NCI-H2081 treated with DMSO at 0.1 percent for 48 hours (cell line): ENCODE measurements at places on chromosomes 4 and X.

DNA sequence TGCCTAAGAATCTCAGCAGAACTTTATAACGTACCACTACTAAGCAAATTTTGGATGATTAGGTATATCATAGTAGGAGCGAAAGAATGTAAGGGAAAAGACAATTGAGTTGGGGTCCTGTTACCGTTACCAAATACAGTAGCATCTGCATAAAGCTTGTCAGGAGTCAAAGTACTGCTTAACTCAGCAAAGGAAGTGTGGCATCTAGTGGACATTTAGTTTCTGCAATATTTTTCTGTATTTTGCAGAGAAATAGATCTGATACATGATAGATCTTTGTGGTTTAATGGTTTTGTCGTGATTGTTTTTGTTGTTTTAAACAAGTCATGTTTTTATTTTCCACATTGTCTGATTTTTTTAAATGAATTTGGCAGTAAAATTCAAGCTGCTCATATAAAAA is 81.0 kb upstream of the SMARCAD1 start:
- DNase-seq = no peak

DNA sequence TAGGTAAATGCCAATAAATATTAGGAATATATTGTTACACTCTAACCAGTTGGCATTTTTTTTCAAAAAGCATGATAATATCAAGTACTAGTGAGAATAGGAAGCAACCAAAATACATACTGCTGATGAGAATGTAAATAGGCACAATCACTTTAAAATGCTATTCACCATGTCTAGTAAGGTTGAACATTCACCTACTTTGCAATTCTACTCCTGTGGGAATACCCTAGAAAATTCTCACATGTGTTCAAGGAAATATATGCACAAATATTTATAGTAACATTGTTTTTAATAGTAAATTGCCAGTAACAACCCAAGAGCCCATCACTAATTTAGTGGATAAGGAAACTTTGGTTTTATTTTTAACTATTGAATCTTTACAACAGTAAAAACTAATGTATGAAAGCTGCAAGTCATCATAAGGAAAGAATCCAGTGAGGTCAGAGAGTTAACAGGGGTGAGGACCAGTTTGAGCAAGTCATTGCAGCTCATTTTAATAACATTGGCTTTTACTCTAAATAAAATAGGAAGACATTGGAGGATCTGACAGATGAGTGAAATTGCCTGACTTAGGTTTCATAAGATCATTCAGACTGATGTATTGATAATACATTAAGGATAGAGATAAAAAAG is 23.6 kb downstream of the FSTL5 start:
- no peak for DNase-seq

- no peak for DNase-seq
Observed at GRCh38 chr4:1850276-1850675, 5.7 kb downstream of the LETM1 start.

DNA sequence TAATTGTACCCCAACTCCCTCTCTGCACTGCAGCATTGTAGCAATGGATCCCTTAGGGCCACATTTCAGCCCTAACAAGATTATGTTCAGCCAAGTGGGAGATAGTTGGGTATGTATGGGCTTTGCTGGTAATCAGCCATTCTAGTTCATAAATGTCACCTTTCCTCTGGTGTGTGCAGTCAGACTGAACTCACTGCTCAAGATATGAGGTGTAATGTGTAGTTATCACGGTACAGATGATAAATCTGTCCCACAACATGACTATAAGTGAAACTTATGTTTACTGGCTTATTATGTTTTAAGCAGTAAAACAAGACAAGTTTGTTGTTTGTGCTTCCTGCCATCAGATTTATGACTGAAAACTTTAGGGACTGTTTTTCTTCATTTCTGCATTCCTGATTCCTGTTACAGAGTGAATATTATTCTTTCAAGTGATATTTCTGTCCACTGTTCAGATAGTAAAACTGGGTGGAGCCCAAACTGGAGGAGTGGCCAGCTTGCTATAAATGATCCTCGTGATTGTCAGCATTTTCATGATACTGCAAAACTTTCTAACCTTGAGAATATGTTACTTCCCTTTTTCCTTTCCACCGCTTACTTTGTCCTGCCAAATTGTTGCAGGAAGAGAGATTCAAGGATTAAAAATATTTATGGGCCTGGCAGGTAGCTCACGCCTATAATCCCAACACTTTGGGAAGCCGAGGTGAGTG is 44.9 kb downstream of the ANAPC4 start:
- no peak for DNase-seq

- DNase-seq = no peak
Observed at GRCh38 chrX:102593367-102593766, 5.9 kb upstream of the ARMCX5 start.

GRCh38 chr4:140834839-140835495 is 78.8 kb upstream of the TBC1D9 start:
- no peak for DNase-seq

GRCh38 chr4:121709766-121710405 is 13.1 kb upstream of the ANXA5 start:
- no peak for DNase-seq

- DNase-seq = no peak
Observed at GRCh38 chr4:52860361-52860760, 1.8 kb upstream of the RASL11B start.

DNA sequence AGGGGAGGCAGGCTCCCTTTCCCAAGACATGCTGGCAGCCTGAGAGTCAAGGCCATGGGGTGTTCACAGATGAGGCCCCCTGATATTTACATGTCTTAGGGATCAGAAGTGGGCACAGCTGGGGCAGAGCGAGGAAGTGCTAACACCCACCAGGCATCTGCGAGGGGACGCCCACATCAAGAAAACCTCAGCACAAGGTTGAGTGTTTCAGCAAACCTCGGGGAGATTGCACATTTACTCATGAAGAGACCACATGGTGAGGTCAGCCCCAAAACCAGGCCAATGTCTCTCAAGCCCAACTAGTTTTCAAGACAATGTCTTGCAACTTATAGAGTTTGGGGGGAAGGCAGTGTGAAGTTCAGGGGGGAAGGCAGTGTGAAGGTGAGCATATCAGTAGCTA is 55.2 kb downstream of the CLNK start:
- DNase-seq = no peak

DNA sequence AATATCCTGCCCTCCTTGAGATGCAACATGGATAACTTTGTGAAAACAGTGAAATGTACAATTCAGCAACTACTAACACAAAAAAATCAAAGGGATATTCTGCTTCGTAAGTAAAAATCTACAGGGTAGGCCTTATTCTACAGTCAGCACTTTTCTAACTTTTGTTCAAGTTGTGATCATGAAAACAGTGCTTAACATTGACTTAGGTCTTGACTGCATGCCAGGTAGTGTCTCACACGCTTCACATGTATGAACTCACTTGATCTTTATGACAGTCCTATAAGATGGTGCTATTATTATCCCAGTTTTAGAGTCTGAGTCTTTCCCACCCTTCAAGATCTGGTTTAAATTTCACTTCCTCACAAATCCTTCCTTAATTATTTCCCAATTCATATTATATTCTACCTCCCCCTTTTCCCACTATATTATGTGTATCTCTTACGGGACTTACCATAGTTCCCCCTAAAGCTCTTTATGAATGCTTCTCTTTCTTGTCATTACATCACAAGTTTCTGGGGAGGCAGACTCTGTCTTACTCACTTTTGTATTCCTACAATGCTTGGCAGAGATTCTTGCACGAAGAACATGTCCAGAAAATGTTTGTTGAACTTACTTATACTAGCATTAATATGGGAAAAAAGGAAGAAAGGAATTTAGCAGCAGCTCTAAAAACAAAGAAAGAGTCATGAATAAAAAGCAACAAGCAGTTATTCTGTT is 179.8 kb downstream of the SCFD2 start:
- DNase-seq = no peak

DNA sequence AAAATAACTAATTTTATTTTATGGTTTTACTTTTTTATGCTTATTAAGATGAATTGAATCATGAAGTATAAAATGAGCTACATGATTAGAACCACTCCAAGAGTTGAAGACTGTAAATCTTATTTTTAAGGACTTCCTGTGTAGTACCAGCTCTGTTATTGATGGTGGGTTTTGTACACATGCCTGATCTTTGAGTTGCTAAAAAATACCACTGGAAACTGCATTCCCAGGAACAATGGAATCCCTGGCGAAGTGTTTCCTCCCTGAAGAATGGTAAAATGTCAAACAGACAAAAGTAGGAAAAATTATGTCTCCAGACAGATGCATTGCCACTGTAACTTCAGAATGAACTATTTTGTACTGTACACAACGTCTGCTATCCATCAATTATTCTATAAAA is 935.4 kb upstream of the TENM3 start:
- DNase-seq = no peak

DNA sequence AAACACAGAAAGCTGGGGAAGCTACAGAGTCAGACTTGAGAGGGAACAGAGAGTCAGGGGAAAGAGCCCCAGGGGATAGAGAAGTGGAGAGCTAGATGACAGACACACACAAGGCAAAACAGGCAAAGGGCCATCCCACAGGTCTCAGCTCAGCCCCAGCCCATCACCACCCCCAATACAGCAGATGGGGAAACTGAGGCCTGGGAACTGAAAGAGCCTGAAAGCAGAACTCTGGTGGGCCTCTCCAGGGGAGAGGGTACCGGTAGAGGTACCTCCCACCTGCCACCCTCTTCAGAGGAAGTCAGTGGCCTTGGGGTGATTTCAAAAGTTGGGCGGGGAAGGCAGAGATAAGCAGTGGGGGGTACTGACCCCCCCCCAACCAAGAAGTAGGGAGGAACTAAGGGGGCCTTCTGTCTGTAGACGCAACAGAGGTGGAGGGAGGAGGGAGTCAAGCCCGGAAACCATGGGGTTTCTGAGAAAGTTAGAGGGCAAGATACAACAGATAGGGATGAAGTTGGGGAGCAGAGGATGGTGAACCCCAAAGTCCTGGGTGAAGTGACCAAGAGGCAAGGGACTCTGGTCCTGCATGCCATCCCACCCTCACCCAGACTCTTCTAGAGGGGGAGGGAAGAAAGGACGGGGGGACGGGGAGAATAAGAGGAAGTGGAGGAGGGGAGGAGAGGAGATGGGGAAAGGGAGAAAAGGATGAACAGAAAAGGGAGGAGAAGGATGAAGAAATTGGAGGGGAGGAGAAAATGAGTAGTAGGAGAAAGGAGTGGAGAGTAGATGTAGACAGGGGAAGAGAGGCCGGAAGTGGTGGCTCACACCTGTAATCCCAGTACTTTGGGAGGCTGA is 3.2 kb downstream of the GATA1 start:
- DNase-seq = no peak

DNA sequence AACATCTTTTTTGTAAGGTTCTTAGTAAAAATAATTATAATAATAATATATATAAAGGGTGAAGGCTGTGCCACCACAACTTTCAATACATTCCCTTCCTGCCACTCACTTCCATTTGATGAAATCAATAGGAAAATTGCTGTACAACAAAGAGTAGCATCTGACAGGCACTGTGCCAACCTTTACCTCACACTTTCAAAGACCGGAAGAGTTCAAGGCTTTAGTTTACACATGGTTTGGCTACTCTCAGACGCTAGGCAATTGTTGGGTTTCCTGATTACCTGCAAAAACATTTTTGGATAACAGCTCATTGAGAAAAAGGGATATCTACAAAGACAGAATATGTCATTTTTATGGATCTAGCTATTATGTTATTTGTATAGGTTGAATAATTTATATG is 5.5 kb upstream of the ING2 start:
- DNase-seq = peak; percentile 25

GRCh38 chr4:81442484-81443085 is 29.1 kb downstream of the RASGEF1B start:
- no peak for DNase-seq
